Frontal cortex (tissue), 4 donors: ENCODE measurements at places on chromosomes 7 and 10. TPM values are rescaled to one million over a fixed set of nuclear protein-coding genes. Genes with fewer than 3 reads are reported as not detected.

GRCh38 chr7:158345731-158346130 is 241.9 kb downstream of the PTPRN2 start:
- no peak for DNase-seq

DNA sequence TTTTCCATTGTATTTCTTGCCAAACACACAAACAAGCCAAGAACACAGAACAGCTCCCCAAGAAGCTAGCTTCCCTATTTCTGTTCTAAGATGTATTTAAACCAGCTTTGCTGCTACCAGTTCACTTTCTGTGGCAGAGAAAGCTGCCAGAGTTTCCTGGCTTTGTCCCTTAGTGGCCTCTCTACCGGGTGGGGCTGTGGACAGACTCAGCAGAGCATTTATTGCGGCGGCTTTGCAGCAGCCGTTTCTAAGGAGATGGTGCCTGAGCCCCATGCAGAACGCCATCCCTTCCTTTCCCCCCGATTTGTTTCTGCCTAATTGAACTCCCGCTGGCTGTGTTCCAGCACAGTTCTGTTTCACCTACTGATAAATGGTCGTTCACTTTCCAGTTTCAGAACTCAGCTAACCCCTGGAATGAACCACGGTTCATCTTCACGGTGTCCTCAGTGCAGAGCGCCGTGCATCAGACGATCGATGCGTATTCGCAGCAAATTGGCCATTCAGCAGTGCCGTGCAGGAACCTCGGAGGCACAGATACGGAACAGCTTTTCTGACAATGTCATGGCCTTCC is 33.8 kb upstream of the SFMBT2 start:
- DNase-seq, result peak; percentile 24

- DNase-seq, result peak; percentile 92
Measured at GRCh38 chr7:73557397-73558257, at the start of gene BCL7B. Gene BCL7B (minus strand): TSS chr7:73557690. CDS start chr7:73557578, 112 bp downstream.

MYO3A gene
- total RNA-seq, result 4.1 TPM

- DNase-seq, result no peak
Measured at GRCh38 chr7:79258826-79259225, 194.6 kb downstream of the MAGI2 start.

- DNase-seq, result no peak
Measured at GRCh38 chr10:6889718-6890117, 309.6 kb upstream of the PRKCQ start.

GRCh38 chr10:17062009-17062408 is 67.6 kb downstream of the CUBN start:
- no peak for DNase-seq

BMPER gene
- total RNA-seq, result 2.9 TPM

DNA sequence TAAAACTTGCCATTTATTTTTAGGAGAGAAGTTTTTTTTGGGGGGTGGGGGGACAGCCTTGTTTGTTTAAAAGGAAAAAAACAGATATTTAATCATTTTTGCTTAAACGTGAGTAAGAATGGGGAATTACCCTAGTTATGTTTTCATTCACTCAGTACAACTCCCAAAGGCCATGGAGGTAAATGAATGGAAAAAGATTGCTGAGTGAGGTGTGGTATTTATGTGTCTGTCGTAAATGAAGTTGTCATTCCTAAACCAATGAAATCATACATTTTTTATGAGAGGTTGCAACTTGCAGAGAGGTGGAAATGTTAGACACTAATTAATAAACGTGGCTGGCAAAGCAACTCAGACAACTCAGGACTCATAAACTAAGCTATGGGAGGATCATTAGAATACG is 218.1 kb downstream of the CELF2 start:
- DNase-seq, result no peak

DNA sequence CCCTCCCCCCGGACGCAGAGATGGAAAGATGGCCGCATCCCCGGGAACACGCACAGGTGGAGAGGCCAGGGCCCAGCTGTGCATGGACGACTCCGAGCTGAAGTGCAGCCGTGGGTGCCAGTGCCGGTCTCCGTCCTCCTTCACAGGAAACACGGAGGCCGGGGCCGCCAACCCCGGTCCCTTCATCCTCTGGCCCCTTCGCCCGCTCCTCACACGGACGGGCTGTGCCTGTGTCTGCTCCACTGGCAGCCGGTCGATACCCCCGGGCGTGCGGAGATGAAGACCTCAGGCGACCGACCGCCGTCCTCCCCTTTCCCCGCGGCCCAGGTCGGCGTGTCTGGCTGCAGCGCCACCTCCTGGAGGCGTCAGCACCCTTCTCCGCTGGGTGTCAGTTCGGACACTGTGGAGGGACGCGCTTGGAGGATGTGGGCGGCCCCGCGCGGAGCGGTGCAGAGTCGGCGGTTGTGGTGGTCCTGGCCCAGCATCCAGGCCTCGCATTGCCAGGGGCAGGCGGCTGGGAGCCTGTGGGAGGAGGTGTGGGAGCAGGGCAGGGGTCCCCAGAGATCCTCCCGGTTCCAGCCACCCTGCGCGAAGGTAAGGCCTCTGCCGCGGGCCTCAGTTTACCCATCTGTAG is 9.9 kb downstream of the ZNF511 start:
- no peak for DNase-seq

GRCh38 chr10:132308587-132309470 is 1.1 kb upstream of the STK32C start:
- DNase-seq, result peak; percentile 22

GRCh38 chr10:127906548-127907377 is at the start of gene PTPRE:
Gene PTPRE (plus strand): TSS chr10:127907103. CDS start chr10:128040882, 133,779 bp downstream.
- peak; percentile 87 for DNase-seq

SLC18A3 gene
- under 0.01 TPM for total RNA-seq

- DNase-seq, result no peak
Measured at GRCh38 chr10:646118-646524, 43.3 kb downstream of the DIP2C start.

GRCh38 chr7:111568870-111569462 is 6.7 kb upstream of the IMMP2L start:
- no peak for DNase-seq

- DNase-seq, result no peak
Measured at GRCh38 chr10:121787169-121787568, 140.7 kb downstream of the ATE1 start.

ANKRD2 gene
- not detected for total RNA-seq

DNA sequence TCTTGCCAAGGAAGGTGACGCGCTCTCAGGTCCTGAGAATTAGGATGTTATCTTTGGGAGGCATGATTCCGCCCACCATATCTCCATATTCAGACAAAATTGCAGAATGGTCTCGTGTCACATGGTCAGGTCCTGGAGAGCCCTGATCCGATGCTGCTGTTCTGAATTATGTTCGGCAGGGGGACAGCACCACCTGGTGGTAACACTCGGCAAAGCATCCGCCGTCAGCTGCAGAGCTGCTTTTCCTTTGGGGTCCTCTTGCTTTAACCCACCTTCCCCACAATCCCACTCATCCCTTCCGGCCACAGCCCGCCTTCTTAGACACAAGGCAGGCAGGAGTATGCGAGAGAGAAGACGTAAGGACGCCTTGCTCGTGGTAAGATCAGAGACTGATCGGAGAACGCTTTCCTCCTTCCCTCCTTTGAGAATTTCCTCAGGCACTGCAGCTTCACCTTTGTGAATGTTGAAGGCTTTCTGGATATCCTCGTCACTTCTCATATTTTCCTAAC is 327.8 kb upstream of the C7orf33 start:
- peak; percentile 62 for DNase-seq

- no peak for DNase-seq
Measured at GRCh38 chr7:44977304-44977958, 1.4 kb downstream of the MYO1G start.

ZNF727 gene
- 2.4 TPM for total RNA-seq

DNA sequence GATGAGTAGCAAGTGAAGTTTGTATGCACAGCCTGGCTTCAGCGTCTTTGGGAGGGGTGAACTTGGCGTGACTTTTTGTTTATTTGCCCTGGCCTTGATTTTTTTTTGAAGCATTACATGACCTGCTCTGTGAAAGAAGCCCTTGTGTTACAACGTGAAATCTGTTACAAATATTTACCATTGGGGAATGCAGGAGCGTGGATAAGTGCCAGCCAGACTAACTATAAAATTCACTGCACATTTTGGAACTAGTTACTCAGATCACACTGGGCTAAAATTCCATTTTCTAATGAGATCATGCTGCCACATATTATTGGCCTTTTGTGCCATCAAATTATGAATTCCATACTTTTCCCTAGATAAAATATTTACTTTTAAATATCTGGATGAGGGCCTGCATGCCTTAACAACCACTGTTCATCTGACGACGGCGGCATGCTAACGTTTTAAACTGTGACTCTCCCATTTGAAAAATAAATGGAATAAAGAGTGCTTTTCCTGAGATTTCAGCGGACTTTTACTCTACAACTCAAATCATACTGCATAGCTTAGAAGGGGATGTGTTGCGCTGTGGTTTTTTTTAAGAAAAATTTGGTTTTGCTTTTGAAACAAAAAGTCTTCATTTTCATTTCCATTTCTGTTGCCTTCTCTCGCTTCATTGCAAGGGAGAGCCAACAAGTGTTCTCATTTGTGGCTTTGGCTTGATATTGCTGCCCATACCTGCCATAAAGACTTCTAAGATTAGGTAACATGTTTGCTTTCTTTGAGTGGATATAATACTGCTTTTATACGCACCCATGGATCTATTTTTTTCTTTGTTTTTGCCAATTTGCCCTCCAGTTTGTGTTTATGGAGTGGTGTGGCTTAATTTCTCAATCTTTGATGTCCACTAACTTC is 352.2 kb downstream of the TFEC start:
- no peak for DNase-seq

GNAI1 gene
- total RNA-seq, result 152 TPM

CRHR2 gene
- total RNA-seq, result 0.41 TPM

DNA sequence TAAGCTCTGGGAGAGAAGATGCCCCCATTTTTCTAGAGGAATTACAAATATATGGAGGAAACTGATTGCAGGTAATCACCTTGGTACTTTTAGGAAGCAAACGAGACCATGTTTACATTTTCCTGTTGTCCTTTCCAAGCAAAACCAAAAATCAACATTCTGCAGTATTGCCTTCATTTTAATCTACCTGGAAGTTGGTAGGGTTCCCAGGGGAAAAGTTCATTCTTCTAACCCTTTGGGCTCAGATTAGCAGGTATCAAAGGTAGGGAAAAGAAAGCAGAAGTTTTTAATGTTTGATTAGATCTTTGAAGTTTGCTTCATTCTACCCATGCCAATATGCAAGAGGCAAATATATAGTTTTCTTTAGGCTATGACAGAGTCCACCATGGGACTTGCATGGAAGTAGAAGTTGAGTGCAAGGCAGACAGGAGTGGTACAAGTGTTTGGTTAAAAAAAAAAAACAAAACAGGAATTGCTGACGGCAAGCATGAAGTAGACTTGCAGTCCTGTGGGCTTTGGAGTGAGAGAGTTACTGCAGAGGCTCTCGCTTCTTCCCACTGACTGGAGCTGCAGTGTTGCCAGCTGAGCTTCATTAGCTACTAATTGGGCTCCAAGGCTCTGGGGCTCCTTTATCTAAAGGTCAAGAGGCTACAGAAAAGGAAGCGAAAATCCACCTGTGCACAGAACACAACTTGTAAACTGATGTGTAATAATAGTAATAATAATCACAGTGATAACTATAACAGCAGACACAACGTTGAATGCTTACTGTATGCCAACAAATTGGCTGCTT is 28.9 kb upstream of the ASAH2 start:
- DNase-seq, result no peak

DNA sequence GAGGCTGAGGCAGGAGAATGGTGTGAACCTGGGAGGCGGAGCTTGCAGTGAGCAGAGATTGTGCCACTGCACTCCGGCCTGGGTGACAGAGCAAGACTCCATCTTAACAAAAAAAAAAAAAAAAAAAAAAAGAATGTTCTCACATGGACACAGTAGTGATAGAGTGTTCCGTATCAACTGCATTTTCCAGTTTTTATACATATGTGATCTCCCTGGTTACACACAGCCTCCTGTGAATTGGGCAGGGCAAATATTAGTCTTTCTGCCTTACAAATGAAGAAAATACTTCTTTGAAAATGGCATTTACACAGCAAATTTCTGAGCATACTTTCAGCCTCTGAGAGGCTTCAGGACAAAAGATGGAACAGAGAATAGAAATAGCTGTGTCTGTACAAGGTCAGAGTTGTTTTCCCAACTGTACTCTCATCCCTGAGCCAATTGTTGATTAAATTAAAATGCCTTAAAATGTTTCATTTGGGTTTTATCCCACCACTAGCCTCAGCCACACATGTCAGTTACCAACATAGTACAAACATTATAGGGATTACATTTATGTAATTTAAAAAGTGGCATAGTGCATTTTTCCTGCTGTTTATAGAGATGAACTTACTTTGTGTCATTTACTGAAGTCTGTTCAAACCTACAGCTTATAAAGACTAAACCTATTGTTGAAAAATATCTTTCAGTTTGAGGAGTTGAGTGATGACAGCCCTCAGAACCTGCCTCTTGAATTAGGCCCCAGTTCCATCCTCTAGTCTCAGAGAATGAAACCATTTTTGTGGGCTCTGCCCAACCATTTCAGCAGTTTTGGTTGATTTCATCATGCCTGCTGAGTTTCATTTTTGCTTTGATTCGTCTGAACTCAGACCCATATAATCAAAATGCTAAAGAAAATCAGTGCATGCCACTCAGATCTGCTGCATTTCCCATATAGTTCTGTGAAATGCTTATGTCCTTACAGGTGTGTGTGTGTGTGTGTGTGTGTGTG is 609.4 kb upstream of the C7orf33 start:
- DNase-seq, result no peak

DNA sequence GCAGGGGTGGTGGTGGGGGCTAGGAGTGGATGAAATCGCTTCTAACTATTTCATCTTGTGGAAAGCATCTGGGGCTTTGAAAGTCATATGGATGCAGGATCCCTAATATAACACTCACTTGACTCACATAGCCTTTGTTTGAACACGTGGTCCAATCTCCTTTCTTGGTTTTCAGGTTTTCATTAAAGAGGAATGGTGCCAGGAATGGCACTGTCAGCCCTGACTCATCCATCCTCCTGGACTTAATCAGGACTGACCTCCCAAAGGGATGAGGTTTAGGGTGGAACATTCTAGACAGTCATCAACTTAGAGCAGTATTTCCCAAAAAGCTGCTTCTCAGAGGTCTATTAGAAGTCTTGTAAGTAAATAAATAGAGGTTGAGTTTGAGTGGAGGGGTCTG is 162.0 kb upstream of the PLXNA4 start:
- no peak for DNase-seq

DNA sequence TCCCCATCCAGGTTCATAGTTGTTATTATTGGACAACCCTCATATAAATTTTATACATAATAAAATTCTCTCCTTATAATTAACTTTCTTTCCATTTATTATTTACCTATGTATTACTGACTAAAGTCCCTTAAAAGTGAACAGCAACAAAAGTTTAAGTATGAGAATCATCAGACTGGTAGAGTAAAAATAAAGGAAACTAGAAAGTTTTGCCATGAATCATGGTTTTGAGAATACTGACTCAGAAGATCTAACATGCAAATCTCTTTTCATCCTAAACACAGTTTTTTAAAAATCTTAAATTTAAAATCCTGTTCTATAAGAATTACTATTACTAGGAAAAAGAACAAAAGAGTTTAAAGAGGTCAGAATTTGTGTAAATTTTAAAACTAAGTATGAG is 32.1 kb downstream of the HERC4 start:
- DNase-seq, result no peak

GRCh38 chr7:11437994-11438393 is 394.0 kb downstream of the THSD7A start:
- DNase-seq, result no peak

- DNase-seq, result no peak
Measured at GRCh38 chr10:128808921-128809440, 658.1 kb upstream of the MGMT start.

SCD gene
- 135 TPM for total RNA-seq

IGF2BP3 gene
- 81.5 TPM for total RNA-seq

- no peak for DNase-seq
Measured at GRCh38 chr10:44116474-44116873, 268.4 kb downstream of the CXCL12 start.
